ENCODE measurements at places on chromosomes 5 and 9. TPM values are rescaled to one million over a fixed set of nuclear protein-coding genes. Genes with fewer than 3 reads are reported as not detected.

- DNase-seq: no peak
Observed at GRCh38 chr9:79829566-79830302, 258.0 kb downstream of the TLE4 start.

DNA sequence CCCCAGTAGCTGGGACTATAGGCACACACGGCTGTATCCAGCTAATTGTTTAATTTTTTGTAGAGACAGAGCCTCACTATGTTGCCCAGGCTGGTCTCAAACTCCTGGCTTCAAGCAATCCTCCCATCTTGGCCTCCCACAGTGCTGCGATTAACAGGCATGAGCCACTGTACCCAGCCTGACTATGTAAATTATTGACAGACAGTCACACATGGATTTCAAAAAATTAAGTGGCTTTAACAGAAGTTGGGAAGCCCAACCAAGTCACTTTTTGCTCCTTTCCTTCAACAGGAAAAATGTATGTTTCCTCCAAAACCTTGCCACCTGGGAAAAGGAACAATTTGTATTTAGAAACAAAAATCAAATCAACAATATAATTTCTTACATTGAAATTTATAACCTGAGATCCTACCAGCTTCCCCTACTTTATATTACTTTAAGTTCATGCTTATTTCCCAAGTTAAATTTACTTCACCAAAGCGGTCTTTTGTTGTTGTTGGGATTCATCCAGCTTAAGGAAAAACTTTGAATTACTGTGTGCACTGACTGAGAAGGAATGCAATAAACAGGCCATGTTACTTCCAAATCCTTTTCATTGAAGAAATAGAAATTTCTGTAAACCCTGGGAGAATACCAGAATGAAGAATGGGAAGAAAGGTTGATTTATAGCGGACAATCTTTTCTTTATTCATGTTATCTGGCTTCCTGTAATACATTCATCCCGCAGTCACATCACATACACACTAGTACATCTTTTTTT is 8.6 kb downstream of the PCA3 start:
- DNase-seq: no peak

- DNase-seq: no peak
Observed at GRCh38 chr9:32843295-32843694, 60.0 kb downstream of the TMEM215 start.

DNA sequence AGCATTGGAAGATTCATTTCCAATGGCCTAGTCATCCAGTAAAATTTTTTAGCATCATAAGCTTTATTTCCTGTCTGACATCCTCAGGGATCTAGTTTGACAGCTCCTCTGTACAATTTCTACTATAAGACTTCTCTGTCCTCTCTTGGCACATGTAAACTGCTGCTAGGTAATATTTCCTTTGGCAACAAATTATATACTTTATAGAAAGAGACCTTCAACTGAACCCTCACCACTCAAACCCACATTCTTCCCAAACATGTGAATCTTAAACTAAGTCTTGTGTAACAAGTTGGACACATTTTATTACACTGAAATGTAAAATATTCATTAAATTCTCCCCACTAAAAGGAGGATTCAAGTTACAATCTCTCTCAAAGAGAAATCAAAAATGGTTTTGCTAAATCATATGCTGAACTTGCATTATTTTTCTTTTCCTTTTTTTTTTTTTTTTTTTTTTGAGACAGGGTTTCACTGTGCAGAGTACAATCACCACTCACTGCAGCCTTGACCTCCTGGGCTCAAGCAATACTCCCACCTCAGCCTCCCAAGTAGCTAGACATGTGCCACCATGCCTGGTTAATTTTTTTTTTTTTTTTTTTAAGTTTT is 36.9 kb downstream of the SCAI start:
- DNase-seq: no peak

- DNase-seq: no peak
Observed at GRCh38 chr5:11525020-11525419, 379.2 kb downstream of the CTNND2 start.

DNA sequence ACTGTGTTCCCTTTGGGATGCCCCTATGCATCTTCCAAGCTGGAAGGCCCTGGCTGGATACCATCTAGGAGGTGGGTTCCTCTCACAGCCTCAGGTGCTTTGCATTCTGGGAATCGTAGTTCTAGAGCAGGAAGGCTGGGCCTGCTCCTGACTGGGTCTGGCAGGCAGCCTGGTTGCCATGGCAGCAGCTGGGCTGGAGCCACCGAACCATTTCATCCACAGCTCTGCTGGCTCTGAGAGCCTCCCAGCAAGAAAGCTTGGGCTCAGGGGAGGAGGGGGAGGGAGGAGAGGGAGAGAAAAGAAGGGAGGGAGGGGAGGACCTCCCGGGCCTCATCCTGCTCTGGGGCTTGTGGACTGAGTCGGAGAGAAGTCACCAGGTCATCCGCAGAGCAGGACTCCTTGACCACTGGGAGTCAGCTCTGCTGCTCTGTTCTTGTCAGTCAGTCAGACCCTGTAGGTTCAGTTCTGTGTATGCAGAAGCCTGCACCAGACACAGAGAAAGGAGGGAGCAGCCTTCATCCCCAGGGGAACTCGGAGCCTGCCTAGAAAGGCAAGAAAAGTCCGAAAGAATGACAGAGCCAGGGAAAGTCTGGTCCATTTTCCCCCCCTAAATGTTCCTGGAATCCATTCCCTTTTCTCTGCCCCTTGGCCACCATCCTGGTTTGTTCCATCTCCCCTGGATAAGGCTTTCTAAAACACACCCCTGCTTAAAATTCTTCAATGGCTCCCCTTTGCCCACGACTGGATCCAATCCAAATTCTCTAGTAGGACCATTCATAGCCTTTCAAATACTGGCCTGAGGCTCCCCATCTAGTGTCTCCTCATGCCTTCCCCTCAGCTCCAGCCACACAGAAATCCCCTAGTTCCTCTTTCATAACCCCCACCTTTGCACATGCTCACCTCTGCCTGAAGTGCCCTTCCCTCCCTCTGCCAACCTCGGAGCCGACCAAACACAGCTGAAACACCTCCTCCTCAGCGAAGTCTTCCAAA is 65.4 kb upstream of the ARAP3 start:
- DNase-seq: no peak

- no peak for DNase-seq
Observed at GRCh38 chr5:105684799-105685198, 1985.9 kb downstream of the EFNA5 start.

DNA sequence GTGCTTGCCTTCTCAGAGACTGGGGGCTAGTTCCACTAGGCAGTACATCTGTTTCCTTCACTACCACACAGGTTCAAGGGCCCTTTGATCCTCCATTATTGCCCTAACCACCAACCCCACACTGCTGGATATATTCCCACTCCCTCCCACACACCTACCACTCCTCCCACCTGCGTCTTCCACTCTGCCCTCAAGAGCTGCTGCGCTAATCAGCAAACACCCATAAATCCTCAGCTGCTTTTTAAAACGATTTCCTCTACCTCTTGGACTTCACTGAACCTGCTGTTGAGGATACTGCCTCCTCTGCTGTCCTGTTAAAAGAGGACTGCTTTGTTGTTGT is 120.9 kb downstream of the MAPKAP1 start:
- no peak for DNase-seq

Gene GPR150
- not detected for total RNA-seq

Gene SEMA6A
- total RNA-seq: 4.4 TPM

Gene COL27A1
- 2.7 TPM for total RNA-seq

Gene PPP3R2
- not detected for total RNA-seq

Gene CDO1
- 24.7 TPM for total RNA-seq

All from right atrium auricular region (tissue), 2 donors.